ENCODE measurements at places on chromosomes 1 and 21.

DNA sequence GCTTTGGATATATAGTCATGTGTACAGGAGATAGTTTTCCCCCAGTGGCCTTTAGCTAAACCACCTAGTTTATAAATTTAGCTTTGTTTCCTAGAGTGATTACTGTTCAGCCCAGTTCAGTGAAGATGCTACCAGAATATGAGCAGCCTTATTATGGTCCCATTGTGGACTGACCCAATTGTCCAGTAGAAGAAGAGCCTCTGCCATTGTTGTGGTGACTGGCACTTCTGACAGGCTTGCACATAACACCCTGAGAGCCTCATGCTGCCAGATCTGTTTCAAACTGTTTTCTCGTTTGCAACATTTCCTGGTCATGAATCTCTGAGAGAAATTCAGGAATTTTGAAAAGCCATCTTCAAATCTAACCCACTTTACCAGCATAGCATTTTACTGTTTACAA is 20.6 kb downstream of the KPNA6 start:
- DNase-seq, result no peak

DNA sequence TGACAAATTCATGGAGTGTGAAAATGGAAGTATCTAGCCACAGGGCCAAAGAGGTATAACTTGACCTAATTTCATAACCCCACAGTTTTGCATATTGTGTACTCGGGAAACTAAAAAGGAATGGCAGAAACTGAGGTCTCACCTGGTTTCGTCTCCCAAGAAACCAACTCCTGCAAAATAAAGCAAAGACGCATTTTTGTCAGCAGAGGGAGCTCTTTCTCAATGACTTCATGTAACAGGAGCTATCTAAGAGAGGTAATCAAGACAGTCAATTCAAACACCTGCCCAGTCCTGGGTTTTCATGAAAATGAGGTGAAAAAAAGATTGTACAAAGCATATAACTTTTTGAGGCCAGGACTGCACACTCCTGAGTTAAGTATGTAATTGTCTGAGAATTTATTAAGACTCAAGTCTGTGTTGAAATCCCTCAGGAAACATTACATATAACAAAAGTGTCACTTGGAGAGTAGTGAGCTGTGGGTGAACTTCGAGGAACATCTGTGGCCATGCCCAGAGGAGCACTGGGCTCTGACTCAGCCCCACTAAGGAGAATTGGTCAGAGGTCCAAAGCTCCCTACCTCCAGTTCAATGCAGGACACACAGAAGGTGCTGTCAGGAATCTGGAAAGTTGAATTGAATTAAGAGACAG is 17.6 kb downstream of the FCRL4 start:
- DNase-seq, result peak; percentile 64

DNA sequence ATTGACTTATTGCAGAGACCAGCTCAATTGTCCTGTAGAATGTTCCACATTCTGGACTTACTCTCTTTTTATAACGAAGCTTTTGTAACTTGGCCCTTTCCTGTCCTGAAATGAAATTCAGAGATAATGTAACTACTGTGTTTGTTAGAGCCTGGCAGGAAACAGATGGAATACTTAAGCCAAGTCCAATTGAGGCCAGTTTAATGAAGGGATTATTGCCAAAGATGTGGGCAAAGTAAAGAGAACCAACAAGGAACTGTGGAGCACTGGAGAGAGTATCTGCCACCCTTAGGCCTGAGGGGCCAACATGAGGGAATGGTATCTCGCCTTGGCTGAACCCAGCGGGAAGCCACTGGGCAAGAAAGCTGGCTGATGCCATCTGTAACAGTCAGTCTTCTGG is 32.9 kb downstream of the MFSD2A start:
- no peak for DNase-seq

GRCh38 chr1:198528364-198528763 is 12.1 kb downstream of the ATP6V1G3 start:
- DNase-seq, result no peak

- no peak for DNase-seq
Measured at GRCh38 chr1:228785366-228786330, 50.4 kb downstream of the RHOU start.

DNA sequence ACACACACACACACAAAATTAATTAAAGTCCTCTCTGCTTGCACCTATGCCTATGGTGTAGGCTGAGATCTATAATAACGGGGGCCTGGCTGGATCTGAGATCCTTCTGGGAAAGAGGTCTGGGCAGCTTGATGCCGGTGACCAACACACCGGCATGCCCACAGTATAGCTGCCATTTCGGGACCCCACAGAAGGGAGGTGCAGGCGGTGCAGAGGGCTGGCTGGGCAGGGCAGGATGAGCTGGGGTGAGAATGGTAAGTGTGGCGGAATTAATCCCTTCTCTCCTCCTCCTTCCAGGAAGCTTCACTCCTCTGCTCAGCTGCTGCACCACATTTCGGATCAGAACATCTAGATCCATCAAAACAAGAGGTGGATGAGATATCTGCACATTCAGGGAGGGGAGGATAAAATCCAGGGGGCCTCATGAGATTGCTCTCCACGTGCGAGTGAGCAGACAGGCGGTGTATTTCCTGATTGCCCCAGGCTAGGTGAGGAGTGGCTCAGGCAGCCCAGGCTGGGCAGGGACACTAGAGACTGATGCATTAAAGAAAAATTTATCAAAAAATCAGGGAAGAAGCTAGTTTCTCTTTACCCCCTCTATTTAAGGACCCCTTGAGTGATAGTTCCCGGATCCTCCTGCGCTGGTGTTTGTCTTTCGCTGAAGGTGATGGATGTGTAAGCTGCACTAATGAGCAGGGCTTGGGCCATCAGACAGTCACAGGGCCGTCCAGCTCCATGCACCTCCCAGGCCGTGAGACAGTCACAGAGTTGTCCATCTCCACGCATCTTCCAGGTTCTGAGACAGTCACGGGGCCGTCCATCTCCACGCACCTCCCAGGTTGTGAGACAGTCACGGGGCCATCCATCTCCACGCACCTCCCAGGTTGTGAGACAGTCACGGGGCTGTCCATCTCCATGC is 449.9 kb downstream of the PTPRU start:
- DNase-seq, result no peak

- DNase-seq, result peak; percentile 74
Measured at GRCh38 chr1:5915587-5916571, 76.3 kb downstream of the NPHP4 start.

GRCh38 chr21:35503671-35504070 is 454.6 kb upstream of the RUNX1 start:
- no peak for DNase-seq

GRCh38 chr21:41964171-41964570 is 10.4 kb upstream of the C2CD2 start:
- DNase-seq, result no peak

GRCh38 chr1:174269989-174270651 is 110.8 kb downstream of the RABGAP1L start:
- no peak for DNase-seq

- no peak for DNase-seq
Measured at GRCh38 chr1:151759241-151759640, 4.1 kb downstream of the MRPL9 start.

DNA sequence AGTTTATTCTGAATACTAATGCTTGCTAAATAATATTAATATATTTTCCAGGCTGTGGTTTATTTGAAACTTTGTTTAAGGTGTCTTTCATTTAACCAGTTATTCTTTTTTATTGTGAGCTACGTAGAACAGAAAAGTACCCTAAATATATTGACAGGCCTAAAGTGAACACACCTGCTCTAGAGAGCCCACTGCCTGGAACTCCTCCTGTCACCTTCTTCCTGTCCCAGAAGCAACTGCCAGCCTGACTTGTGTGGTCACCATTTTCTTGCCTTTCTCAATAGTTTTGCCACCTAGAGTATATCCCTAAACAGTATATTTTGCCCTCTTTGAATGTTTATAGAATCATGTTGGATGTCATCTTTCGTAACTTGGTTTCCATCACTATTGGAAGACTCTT is 48.5 kb downstream of the SCCPDH start:
- no peak for DNase-seq

- no peak for DNase-seq
Measured at GRCh38 chr21:25907573-25908275, 173.0 kb downstream of the GABPA start.

- DNase-seq, result no peak
Measured at GRCh38 chr1:47965816-47966215, 31.4 kb downstream of the TRABD2B start.

GRCh38 chr1:3093898-3094626 is 25.1 kb downstream of the PRDM16 start:
- no peak for DNase-seq

DNA sequence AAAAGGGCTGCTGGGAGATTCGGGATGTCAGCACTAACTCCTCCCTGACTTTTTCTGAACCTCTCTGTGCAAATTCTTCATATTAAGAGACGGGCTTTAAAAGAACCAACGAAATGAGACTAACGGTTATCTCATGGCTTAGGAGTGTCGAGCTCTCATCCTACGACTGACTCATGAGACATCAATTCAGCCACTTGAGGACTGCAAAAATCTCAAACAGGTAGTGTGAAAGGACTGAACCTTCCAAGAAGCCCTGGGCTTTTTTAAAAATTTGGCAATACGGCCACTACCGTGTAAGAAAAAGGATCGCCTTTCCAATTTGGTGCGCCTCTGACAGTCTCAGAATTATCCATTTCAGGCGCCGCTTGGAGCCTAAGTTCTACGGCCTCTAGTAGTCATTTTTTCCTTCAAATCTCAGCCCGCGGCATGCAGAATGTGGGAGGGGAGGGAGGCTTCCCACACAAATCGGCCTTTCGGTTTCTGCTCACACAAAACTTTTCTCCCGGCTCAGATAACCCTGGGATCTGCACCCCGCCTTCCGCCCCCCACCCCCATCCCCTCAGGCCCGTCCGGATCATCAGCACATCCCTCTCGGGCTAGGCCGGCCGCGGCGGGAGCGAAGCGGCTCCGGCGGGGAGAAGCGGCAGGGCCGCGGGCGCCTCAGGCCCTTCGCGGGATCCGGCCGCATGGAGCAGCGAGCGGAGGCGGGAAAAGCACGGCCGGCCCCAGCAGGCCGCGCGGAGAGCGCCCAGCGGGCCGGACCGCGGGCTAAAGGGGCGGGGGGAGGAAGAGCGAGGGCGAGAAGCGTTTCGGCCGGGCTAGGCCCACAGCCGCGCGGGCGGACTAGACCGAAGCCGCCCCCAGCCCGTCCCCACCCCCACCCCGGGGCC is 618 bp downstream of the HNRNPR start:
- DNase-seq, result no peak

- no peak for DNase-seq
Measured at GRCh38 chr1:231274119-231274825, 33.3 kb downstream of the GNPAT start.

- DNase-seq, result peak; percentile 34
Measured at GRCh38 chr1:77282187-77282865, 507 bp downstream of the AK5 start.

GRCh38 chr1:210978974-210979354 is 155.0 kb downstream of the KCNH1 start:
- DNase-seq, result no peak

DNA sequence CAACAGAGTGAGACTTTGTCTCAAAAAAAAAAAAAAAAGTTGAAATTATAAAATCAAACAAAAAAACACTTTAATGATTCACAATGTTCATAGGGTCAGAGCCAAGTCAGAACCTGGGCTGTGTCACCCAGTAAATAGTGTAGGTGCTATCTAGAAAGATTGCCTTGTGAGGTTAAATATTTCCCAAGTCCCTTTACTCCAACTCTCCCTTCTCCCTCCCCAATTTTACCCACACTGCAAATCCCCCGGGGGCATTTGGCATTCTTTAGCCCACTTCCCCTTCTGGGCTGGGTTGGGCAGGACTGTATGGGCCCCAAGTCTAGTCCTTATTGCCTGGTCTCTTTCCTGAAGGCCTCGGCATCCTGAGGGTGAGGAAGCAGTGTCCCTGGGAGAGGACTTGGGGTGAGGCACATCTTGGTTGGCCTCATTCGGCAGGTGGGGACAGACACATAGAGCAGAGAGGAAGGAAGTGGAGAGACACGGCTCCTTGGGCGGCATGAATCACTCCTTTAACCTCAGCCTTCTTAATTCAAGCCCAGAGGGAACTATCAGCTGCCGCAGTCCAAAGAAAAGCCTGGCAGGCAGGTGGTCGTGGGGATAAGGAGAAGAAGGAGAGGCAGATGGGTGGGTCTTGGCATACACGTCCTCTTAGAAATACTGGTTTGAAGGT is 8.2 kb downstream of the ADORA1 start:
- DNase-seq, result no peak

GRCh38 chr1:222373831-222374602 is 173.9 kb downstream of the HHIPL2 start:
- DNase-seq, result no peak

DNA sequence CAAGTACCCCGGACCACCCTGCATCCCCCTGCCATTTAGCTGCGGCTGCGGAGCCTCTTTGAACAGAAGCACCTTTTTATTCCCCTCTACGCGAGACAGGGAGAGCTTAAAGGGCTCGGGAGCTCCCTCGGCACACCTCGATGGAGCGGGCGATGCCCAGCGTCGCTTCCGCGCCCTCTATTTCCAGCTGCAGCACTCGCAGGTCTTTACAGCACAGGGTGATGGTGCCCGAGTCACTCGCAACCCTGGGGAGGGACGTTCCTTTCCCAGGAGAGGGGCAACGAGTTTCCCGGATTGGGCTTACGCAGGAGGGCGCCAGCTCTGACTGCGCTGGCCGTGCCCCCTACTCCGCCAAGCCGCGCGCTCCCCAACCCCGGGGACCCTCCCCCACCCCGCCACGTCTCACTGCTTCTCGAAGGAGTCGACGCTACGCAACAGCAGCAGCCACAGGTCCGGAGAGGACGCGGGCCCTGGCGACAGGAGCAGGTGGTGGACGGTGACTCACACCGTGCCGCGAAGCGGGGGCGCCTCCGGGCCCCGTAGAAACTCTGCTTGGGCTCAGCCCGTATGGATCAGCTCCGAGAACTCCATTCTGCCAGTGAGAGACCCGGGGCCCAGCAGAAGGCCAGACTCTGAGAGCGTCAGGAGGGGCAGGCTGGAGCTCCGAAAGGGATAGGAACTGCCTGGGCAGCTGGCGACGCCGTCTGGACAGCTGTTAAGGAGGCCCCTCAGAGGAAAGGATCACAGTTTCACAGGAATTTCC is 5.8 kb upstream of the FAM167B start:
- peak; percentile 71 for DNase-seq

GRCh38 chr1:221157026-221157761 is 278.0 kb downstream of the HLX start:
- DNase-seq, result peak; percentile 29

DNA sequence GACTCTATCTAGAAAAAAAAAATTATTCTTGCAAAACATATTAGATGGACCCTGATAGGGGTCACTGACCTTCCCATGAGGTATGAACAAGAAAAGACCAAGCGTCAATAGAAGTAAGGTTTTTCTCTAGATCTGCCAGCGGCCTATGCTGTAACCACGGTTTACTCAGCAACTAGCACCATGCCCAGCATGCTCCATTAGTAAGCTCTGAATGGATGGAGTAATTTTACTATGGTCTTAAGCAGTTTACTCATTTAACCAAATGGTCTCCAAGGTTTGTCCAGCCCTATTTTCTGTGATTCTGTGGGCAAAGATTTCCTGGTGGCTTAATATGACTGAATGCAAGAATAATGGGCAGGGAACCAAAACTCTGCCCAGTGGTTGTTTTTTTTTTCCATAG is 113.9 kb downstream of the ADSS2 start:
- no peak for DNase-seq

- no peak for DNase-seq
Measured at GRCh38 chr1:5493851-5494311, 498.3 kb downstream of the NPHP4 start.

All from GM10248 (cell line).